ENCODE measurements at places on chromosomes 2 and 18.

- DNase-seq = no peak
Observed at GRCh38 chr18:67104700-67105284, 411.7 kb downstream of the DSEL start.

GRCh38 chr18:33355756-33356155 is 84.8 kb downstream of the CCDC178 start:
- no peak for DNase-seq

GRCh38 chr18:59650266-59650820 is 46.9 kb downstream of the CCBE1 start:
- no peak for DNase-seq

GRCh38 chr18:72539901-72540300 is 4.2 kb downstream of the CBLN2 start:
- no peak for DNase-seq

GRCh38 chr2:157793053-157793612 is 83.0 kb downstream of the ACVR1 start:
- no peak for DNase-seq

DNA sequence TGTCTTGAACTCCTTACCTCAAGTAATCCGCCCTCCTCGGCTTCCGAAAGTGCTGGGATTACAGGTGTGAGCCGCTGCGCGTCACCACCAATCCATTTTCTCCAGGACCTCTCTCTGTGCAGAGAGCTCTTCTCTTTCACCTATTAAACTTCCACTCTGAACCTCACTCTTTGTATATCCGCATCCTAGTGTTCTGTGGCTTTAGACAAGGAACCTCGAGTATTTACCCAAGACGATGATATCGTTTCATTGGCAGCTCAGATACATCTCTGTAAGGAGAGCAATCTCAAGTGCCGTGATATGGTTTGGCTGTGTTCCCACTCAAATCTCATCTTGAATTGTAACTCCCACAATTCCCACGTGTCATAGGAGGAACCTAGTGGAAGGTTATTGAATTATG is 15.1 kb upstream of the WDR33 start:
- DNase-seq = no peak
